ENCODE measurements at places on chromosomes 3 and 15. TPM values are rescaled to one million over a fixed set of nuclear protein-coding genes. Genes with fewer than 3 reads are reported as not detected.

GRCh38 chr3:128328546-128329458, 137.9 kb downstream of the DNAJB8 start:
- peak; percentile 19 for DNase-seq

DNA sequence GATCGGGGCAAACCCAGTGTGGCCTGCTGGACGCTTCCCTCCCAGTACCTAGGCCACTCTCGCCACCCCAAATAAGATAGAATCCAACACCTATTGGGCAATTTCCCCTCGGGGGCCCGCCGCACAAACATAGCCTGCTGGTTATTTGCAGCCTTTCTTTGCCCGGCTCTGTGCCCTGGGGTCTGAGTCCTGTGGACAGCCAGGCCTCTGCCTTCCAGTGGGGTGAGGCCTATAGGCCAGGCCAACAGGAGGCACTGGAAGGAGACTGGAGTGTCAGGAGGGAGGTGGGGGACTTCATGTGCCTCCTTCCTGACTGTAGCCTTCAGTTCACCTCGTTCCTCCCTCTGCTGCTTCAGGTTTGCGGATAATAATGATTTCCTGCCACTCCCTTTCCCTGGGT, 47.4 kb upstream of the LDHAL6B start:
- no peak for DNase-seq

DNA sequence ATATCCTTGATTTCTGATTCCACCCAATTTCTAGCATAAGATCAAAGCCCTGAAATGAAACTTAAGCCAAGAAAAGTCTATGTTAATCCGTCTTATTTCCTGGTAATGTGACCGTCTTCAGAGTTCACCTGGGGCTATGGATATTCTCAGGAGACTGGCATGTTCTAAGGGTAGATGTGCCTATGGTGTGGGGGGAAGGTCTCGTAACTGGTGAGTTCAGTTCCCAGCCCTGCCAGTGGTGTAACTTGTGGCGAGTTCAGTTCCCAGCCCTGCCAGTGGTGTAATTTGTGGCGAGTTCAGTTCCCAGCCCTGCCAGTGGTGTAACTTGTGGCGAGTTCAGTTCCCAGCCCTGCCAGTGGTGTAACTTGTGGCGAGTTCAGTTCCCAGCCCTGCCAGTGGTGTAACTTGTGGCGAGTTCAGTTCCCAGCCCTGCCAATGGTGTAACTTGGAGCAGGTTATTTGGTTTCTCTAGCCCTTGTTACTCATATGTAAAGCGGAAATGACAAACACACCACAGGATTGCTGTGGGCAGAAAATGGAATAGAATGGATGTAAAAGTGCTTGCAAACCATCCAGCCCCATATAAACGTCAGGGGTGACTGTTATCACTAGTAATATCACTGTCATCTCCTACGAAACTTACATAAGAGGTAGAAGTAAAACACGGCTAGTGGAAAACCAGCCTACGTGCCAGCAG, 30.4 kb downstream of the SLC51A start:
- DNase-seq, result no peak

GRCh38 chr3:132265028-132265427, 52.2 kb upstream of the ACP3 start:
- DNase-seq, result no peak

DNA sequence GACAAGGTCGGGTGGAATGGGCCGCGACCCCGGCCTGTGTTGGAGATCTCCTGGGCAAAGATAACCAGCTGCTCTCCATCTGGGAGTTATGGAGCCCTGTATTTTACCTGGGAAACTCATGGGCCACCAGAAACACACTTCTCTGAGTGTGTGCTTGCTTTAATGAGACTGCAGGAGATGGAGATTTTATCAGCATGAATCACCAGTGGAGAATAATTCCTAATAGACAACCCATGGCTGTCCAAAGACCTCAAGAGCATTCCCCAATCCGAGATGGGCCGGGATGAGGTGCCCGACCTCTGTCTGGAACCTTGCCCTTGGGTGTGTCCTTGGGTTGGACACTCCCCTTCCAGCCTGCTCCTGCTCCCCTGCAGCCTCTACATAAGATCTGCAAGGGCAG, 389.3 kb downstream of the GABRG3 start:
- DNase-seq, result no peak

Gene LMLN
- 1.9 TPM for total RNA-seq

Gene B3GALNT1
- 23.1 TPM for total RNA-seq

- no peak for DNase-seq
Observed at GRCh38 chr3:14340960-14341708, 61.3 kb upstream of the SLC6A6 start.

DNA sequence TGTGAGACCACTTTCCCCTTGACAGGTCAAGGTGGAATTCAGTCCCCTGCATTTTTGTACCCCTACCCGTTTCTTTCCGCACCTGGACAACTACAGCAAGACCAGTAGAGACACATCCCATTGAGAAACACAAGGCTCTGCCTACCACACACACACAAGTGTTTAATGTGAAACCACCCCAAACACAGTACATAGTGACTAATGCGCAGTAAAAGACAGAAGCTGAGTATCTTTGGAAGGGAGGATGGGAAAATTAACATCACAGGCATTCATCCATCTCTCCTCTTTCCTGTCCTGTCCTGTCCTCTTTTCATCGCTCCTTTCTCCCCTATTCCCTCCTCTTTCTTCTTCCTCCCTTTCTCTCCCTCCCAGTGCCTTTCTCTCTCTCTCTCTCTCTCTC, 64.8 kb downstream of the SCN11A start:
- DNase-seq, result no peak

- DNase-seq, result peak; percentile 16
Observed at GRCh38 chr3:157830556-157831236, 275.5 kb downstream of the SHOX2 start.

DNA sequence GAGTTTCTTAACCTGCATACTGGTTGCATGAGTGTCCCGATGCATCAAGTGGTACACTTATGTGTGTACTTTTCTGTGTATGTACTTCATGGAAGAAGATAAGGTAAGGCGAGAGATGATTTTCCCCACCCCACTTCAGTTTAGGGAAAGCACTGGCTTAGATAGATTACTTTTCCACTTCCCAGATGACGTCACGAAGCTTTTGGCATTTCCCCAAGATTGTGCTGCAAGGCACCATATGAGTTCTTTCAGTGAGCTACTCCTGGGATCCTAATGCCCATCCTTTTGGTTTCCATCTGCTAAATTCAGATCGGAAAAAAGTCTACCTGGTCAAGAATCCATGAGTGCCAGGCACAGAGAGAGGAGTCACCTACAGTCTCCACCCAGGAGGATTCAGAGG, 4.5 kb downstream of the IL17RB start:
- no peak for DNase-seq

- peak; percentile 13 for DNase-seq
Observed at GRCh38 chr3:56862352-56863062, 60.8 kb upstream of the ARHGEF3 start.

Data from SJSA1 (cell line).